ENCODE measurements at places on chromosomes 5 and 9.
A peak's percentile ranks its signal among the peaks of the same experiment; 100 is the strongest.

DNA sequence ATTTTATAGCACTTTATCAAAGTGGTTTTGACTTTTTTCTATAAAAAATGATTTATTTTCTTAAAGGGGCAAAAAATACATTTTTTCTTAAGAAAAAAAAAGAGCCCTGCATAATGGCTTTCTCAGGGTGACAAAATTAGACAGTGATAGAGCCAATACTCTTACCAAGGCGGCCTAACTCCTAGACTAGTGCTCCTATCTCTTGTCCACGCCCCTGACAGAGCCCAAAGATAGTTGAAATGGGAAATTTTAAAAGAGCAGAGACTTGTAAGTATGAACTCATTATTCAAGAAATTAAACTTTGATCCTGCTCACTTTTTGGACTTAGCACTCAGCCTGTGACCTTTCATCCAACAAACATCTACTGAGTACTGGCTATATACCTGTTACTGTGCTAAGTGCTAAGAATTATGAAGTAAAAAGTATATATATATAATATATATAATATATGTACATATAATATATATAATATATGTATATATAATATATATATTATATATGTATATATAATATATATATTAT, 1.2 kb downstream of the INVS start:
- DNase-seq, result no peak

- DNase-seq, result peak; percentile 13
These were observed 337.3 kb upstream of the RFX3 start for GRCh38 chr9:3863111-3863528.

- no peak for DNase-seq
These were observed 23.8 kb downstream of the NEUROG1 start for GRCh38 chr5:135511761-135512575.

DNA sequence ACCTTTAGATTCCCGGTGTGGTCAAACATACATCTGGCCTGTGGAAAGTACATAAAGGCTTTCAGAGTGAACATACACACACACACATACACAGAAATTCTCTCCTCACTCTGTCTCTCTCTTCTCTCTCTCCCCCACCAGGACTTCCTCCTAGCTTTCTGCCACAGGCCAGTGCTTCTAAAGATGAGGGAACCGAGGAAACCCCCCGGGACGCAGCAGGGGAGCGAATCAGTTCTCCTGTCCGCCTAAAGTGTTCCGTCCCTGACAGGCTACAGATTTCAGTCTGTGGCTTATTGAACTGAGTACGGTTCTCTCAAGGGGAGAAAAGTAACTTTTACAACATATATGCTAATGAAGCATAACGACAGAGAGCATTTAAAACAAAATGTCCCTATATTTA, 75.8 kb downstream of the MED27 start:
- no peak for DNase-seq

- no peak for DNase-seq
These were observed 31.5 kb downstream of the MLANA start for GRCh38 chr9:5922192-5922591.

DNA sequence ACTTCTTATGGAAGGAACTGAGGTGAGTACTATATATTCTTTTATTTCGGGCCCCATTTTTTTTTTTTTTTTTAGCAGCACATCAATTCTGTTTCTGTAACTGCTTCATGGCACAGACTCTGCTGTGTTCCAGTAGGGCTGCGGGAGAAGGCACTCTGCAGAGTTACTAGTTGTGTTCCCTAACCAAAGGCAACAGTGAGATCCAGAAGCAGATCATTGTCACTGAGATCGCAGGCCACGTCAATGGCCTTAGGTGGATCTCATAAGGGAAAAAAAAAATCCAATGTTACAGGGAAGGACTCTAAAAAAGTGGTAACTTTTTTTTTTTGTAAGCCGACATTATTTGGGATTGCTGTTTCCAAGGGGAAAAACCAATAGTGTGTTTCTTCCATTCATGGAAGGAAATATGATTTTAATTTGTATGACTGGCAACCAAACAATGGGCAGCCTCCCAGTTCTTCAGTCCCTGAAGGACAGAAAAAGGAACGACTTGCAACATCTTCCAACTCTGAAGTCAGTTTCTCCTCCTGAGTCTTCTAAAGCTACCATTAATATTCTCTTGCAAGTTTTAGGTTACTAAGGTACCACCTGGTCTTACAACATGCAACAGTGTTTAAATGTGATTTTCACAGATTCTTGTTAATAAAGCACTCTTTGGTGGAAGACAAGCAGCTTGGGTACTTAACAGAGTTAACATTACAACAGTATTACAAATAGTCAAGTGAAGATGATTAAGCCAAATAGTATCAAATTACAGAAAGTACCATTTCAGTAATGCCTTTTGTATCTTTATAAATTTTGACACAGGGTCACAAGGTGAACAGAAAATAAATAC, 52.8 kb downstream of the HABP4 start:
- DNase-seq, result no peak

DNA sequence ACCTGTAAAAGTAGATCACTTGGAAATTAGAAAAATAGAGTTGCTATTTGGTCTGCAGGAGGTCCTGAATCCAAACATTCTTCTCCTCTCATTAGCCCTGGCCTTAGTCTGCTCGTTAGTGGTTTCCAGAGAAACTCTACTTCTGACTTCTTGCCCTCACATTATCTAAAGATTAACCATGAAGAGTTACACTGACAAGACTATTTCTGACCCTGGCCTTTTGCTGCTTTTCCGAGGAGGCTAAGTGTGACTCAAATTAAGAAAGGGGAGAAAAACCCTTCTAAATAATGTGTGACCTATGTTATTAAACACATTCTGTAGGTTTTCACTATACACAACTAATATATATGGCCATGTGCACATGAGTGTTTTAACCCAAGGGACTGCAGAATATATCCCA, 302.4 kb downstream of the RAB3C start:
- DNase-seq, result no peak

- DNase-seq, result no peak
These were observed 11.8 kb upstream of the TGFBI start for GRCh38 chr5:136016945-136017530.

DNA sequence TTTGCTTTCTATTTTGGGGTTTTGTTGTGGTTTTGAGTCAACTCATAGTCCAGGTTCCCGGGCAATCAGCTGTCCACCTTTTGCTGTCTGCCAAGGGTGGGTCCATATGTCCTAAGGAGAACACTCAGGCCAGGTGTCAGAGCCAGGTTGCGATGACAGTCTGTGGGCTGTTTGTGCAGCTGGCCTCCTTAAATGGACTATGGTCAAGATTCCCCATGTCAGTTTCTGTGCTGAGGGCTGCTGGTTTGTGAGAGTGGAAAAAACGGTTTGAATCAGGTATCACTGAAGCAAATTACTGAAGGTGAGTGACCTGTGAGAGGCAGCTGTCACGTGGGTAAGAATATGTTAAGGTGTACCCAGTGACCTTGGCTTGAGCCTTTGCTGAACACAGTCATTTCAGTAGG, 33.0 kb downstream of the SNX30 start:
- no peak for DNase-seq

DNA sequence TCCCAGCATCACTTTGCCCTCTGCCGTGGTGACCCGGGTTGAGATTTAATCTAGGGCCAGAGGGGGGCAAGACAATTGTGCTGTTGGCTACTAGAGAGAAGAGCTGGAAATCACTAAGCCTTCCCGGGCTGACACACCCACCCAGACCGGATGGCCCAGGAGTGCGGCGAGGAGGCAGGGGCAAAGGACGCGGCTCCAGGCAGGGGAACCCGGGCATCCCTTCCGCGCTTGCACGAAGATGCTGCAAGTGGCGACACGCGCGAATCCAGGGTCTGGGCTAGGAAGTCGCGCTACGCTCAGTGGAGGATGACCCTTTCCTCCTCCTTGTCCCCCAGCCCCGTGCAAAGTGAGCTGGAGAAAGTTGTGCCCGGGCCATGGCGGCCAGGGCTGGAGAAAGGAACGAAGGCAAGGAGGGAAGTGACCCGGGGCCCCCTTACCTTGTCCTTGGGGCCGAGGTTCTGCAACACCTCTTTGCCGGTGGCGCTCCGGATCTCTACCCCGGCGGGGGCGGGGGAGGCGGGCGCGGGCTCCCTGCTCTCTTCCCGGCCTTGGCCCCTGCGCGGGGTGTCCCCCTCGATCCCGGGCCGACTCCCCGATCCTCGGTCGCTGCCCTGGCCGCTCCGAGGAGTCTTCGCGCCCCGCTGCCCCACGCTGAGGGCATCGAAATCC, 693 bp downstream of the DPYSL3 start:
- DNase-seq, result no peak

DNA sequence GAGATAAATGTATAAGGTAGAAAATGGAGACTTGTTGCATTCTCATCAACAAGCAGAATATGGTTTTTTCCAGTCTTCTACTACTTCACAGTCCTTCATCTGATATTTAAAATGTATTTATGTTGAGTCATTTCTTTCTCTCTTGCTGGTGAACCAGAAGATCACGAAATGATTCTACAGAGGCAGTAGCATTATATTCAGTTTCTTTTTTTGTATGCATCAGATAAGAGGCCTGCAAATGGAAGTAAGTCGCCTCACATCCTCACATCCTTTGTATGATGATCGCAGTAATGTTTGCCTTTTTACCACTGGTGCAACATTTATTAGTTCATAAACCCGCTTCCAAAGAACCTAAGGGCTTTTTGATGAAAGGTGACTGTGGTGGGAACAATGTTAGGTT, 22.1 kb upstream of the IL13 start:
- DNase-seq, result peak; percentile 35

DNA sequence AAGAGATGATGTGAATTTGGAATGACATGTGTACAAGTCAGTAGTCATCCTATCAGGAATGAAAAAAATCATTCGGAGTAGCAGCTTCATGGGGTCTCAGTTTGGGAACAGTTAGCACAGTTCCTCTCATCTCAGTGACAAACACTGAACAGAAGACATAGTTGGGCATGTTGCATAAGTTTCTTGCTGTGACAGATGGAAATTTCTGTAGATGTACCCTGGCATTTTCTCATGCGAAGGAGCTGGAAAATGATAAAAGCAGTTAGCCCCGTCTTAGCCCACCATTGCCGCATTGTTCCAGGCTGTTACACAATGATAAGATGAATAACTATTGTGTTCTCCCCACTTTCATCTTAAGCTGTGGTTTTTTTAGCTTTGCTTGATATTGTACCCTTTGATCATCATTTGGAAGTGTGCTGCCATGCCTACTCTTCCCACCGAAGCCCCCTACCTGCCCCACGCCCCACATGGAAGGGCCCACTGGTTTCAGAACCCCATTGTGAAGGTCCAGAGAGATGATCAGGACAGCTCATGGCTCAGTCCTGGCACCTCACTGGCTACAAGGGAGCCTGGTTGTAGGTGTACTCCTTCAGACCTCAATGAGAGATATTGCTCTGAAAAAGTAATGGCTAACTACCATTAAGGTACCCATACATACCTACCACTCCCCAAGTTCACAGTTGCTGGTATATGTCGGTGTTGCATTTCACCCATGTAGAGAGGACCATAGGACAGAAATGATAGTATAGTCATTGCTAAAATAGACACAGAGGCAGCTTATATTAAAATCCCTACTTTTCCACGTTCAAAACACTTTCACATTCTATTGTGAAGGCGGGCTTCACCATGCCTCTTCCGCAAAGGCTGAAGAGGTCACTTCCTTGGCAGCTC, 38.8 kb downstream of the SFXN1 start:
- no peak for DNase-seq

GRCh38 chr5:55851675-55851979, 470 bp downstream of the IL31RA start:
- DNase-seq, result no peak

DNA sequence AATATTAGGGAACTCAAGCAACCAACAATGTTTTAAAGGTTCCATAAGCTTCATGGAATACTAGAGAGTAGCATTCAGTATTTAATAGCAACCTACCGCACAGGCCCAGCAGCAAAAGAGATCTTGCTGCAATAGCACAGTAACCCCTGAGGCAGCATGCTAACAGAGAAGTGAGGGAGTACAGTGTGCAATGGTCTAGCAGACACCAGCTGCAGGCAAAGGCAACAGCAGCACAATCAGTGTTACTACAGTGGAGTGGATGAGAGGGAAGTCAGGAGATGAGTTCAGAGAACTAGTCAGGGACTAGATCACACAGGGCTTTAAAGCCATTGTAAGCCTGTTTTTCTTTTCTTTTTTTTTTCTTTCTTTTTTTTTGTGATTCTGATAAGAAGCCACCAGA, 2.8 kb downstream of the TICAM2 start:
- DNase-seq, result no peak

GRCh38 chr5:163951069-163951468, 445.6 kb downstream of the MAT2B start:
- DNase-seq, result no peak

DNA sequence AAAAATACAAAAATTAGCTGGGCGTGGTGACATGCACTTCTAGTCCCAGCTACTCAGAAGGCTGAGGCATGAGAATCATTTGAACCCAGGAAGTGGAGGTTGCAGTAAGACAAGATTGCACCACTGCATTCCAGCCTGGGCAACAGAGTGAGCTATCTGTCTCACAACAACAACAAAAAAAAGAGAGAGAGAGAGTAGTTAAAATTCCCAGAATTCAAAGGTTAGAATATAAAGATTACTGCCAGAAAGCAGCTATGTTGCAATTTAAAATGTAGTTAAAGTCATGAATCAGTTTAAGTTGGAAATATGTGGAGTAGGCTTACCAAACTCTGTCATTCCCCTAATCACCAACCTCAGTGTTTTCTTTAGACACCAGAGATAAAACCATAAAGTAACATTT, 58.7 kb upstream of the SUSD1 start:
- DNase-seq, result no peak

DNA sequence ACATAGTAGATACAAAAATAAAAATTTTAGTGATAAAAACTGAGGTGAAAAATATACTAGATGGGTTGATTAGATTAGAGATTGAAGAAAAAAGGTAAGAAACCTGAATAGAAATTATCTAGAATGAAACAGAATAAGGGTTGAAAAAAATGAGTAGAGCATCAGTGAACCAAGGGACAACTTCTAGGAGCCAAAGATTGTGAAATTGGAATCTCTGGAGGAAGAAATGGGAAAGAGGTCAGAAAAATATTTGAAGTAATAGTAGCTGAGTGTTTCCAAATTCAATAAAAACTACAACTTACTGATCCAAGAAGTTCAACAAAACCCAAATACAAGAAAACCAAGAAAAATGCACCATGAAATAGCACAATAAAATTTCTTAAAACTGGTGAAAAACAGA, 116.6 kb upstream of the STARD4 start:
- DNase-seq, result no peak

- no peak for DNase-seq
These were observed 218.7 kb downstream of the DCP2 start for GRCh38 chr5:113195251-113195650.

DNA sequence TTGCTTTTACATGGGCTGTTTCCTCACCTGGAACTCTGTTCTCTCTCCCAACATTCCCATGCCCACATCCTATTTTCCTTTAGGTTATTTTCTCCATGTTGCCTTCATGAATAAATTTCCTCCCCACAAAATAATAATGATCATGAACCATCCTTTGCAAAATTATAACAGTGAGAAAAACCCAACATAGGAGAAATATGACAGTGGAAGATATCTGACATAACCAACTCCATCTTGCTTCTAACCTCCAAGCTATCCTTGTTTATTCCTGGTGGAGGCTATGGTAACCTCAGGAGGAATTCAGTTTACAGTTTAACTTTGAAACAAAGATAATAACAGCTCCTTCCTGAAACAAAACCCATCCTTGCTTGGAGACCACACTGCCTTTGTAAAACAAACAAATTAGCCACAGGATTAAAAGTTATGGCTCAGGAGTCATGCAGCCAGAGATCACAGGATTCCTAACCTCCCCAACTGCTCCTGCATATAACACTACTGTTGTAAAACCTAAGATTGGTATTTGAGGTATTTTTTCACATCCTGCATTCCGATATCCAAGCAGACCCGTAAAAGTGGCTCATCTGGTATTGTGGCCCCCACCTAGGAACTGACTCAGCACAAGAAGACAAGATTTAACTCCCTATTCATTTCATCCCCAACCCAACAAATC, 212.4 kb downstream of the TRIM32 start:
- no peak for DNase-seq

- DNase-seq, result no peak
These were observed 39.6 kb upstream of the RXRA start for GRCh38 chr9:134286471-134287245.

All from activated T-cell treated with anti-CD3 and anti-CD28 coated beads, Interleukin-2, amount 50 U/mL, for 72 hours (primary cell).